GM12864 (cell line): ENCODE measurements at places on chromosomes 4 and X.

- DNase-seq: no peak
Observed at GRCh38 chr4:94208266-94208665, 601 bp downstream of the SMARCAD1 start.

DNA sequence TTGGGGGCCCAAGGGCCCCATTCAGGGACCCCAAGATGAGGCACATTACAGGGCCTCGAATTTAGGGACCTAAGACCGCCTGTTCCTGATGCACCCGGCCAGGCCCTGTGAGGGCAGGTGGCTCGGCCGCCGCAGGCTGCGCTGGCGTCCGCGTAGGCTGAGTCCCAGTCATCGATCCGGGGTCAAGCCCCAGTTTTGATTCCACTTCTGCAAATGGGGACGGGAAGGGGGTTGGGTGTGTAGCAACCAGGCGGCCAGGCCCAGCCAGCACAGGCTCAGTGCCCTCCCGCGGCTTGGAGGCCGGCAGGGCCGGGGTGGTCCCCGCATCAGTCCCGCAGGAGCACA lies 327 bp downstream of the PNPLA4 start:
- DNase-seq: no peak

DNA sequence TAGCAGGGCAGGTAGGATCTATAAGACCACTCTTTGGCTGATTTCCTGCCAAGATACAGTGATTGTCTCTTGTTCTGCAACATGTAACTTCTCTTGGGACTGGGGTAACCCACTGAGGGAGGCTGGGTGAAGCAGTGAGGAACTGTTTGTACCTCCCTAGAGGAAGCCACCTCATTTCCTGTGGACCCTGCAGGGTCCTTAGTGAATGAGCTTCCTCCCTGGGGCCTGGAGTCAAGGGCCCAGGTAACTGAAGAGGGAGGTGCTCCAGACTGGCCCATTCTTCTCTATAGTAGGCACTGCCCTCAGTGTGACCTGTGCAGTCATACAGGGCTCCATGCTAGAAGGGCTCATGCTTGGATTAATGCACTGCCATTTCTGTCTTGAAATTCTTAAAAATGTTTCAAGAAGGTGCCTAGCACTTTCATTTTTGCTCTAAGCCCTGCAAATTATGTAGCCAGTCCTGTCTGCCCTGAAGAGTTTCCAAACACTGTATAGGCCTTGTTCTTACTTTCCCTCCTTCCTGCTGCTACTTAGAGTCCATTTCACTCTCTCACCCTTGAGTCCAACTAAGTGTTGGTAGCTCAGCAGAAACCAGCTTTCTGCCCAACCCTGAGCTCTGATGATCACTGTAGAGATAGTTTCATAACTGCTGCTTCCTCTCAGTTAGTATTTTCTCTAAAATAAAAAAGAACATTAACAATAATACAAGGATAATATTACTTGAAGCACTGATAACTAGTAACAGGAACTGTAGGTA lies 8.5 kb upstream of the GRIA3 start:
- no peak for DNase-seq

DNA sequence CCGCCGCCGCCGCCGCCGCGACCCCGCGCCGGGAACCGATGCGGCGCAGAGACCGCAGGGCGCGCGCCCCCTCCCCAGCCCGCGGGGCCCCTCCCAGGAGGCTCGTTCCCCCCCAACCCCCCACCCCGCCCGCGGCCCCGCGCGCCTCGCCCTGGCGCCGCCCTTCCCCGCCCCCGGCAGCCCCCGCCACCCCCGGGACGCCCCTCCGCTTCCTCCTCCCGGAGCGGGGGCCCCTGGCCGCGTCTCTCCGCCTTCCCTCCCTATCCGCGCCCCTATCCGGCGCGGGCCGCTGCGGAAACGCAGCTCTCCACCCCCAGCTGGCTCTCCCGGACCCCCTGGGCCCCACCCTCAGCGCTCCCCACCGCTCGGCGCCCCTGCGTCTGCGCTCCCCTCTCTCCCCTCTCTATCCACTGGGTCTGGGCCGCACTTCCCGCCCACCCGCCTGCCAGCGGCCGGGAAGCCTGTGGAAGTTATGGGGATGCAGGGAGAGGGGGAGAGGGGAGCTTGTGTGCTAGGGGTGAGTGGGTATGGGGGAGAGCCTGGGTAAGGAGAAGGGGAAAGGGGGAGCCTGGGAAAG lies at the start of gene TMEM271:
TSS of gene TMEM271 (minus strand) at position 51 of the 577 bp plus-strand sequence. CDS start 233 bp downstream, outside the sequence.
- DNase-seq: no peak

GRCh38 chrX:9249051-9249846 lies 215.3 kb upstream of the FAM9B start:
- DNase-seq: no peak

GRCh38 chr4:183399616-183400015 lies 44.8 kb upstream of the CDKN2AIP start:
- no peak for DNase-seq

GRCh38 chrX:48490661-48491060 lies 14.7 kb downstream of the FTSJ1 start:
- no peak for DNase-seq

- DNase-seq: no peak
Observed at GRCh38 chrX:130623518-130623917, 221.7 kb downstream of the RBMX2 start.

GRCh38 chr4:92071587-92071986 lies 232.2 kb upstream of the GRID2 start:
- no peak for DNase-seq

GRCh38 chr4:28007693-28008092 lies 1147.1 kb downstream of the STIM2 start:
- DNase-seq: no peak

- DNase-seq: no peak
Observed at GRCh38 chrX:2819345-2820135, 9.2 kb upstream of the GYG2 start.

DNA sequence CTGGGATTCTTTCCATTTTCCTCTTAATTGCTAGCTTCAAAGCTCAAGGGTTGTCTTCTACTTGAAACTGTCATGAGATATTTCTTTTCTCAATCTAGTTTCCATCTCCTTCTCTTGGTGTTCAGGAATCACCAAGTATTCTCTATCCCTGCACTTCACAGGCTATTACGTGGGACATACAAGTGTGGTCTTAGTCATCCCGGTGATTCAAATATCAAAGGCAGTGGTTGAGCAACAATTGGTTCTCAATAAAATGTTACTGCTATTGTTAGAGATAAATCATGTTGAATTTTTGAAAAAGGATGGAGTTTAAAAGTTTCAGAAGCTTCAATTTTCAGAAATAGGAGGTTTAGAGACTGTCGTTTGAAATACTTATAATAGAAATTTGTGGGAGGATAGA lies 812.9 kb downstream of the FSTL5 start:
- DNase-seq: no peak

GRCh38 chr4:53199356-53199755 lies 166.5 kb downstream of the SCFD2 start:
- no peak for DNase-seq

DNA sequence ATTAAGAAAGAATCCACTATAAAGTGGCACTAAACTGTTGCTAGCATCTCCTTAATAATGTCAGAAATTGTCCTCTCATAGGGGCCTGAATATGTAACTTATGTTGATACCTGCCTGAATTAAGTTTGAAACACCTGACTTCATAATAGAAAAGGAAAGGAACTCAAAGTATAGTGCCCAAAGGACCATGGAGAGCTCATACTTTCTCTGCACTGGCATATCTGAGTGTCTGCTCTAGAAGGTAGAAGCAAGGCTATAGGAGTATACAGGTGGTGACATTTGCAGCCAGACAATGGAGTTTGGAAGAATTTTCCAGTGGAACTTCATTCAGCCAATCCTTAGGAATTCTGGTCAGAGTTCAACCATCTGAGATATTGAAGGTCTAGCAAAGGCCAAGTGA lies 988.9 kb downstream of the RAB28 start:
- no peak for DNase-seq

GRCh38 chr4:126647756-126648397 lies 984.9 kb upstream of the INTU start:
- DNase-seq: no peak

DNA sequence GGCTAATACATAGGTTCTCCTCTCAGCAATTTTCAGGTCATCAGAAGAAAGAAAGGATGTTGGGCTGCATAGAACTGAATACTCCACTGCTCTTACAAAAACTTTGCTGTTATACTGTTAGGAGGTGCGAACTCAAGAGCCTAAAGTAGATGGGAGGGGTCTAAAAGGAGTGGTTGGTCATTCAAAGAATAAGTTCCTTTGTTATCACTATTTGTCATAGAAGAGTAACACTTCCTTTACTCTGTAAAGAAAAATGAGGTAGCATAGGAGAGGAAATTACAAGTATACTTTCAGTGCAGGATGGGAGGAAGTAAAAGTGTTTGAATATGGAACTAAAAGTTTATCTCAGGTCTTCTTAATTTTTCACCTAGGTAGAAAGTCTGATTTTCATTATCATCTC lies 61.5 kb downstream of the CCNI start:
- no peak for DNase-seq

GRCh38 chr4:8039290-8039689 lies 99.6 kb upstream of the AFAP1 start:
- no peak for DNase-seq

- no peak for DNase-seq
Observed at GRCh38 chr4:189279188-189279587, 661.5 kb upstream of the FRG1 start.

DNA sequence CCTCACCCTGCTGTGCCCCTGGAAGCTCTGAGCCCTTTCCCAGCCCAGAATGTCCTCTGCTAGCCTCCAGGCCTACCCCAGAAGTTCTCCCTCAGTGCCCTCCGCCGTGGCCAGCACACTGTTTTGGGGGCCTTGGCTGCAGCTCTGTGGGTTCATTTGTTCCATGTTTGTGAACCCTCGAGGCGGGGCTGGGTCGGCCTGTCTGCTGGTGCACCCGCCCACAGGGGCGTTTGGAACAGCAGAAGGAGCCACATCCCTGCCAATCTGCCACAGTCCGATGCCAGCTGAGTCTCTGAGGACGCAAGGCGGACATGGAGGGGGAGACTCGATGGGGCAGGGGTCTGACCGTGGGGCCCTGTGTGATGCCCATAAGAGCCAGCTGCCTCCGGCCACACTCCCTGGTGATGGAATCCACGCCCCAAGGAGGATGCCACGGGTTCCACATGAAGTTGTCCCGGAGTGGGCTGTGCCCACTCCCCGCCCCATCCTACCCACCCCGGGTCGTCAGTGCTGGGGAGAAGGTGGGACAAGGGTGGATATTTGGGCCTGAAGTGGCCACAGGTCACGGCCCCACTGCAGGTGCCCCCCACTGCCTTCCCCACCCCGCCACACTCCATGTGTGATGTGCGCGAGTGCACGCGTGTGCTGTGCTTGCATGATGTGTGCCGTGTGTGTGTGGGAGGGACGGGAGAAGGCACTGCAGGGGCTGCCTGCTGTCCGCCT lies 7.1 kb downstream of the ATP5ME start:
- no peak for DNase-seq

GRCh38 chrX:81489987-81490386 lies 288.1 kb downstream of the SH3BGRL start:
- no peak for DNase-seq

DNA sequence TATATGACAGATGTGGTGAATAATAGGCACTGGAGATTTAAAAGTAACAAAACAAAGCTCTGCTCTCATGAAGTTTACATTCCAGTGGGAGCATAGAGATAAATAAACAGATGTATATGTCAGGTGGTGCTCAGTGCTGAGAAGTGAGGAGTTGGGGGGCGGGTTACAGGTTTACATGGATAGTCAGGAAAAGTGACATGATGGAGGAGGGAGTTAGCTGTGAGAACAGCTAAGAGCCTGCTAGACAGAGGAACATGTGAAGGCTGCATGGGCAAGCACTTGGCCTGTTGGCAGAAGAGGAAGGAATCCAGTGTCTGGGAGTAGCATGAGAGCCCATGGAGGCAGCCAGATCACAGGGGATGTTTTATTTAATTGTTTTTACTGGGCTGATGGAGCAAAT lies 10.2 kb upstream of the TMEM156 start:
- DNase-seq: no peak

- no peak for DNase-seq
Observed at GRCh38 chr4:2269618-2270163, 7.8 kb upstream of the MXD4 start.

GRCh38 chr4:111937368-111937767 lies 207.9 kb upstream of the FAM241A start:
- DNase-seq: no peak

DNA sequence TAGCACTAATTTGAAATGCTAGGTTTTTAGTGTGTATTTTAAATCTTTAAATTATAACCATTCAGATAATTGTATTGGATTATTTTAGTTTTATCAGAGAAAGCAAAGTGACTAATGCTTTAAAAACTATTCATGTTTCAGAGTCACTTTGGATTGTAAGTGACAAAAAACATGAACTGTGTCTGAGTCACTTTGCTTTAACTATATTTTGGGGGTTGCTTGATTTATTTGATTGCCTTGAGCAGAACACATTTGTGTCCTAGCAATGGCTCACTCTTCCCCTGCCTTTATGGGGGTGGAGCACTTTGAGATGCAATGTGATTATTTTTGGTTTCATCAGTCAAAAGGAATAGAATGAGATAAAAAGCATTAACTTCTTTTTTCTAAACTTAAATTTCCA lies 188.4 kb upstream of the ARX start:
- DNase-seq: no peak

DNA sequence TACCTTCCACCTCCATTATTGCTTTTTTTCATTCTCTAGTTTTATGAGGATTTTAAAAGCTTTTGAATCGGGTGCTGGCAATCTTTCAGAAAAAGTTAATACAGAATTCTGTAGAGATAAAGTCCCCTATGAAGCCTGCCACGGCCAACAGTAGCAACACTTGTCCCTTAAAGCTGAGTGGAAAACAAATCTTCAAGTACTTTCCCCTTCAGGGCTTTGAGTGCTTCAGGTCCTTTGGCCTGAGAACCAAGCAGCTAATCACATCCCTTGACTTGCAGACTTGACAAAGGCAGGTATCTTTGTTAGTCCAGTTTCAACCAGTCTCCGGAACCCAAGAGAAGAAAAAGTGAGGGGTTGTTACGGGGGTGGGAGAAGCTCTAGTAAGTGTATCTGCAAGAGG lies 144.4 kb downstream of the ATG4A start:
- DNase-seq: no peak

DNA sequence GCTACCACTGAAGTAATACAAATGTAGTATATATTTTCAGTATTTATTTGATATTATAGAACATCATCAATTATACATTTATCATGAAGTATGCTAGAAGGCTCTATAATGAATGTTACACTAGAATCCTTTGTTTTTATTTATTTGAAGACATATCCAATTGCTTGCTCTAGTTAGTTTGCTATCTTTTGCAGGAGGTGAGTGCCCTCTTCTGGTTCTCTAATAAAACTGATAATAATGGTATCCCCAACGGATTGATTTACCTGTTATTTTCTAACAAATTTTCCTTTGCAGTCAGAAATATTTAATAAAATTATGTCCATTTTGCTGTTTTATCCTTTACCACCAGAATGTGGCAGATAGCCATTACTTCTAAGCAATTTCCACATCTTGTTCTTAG lies 274.3 kb upstream of the TACR3 start:
- DNase-seq: no peak

- no peak for DNase-seq
Observed at GRCh38 chr4:2402941-2403340, 15.5 kb downstream of the ZFYVE28 start.

- DNase-seq: no peak
Observed at GRCh38 chr4:74504212-74504611, 59.3 kb downstream of the AREG start.
